NCI-H1092 (cell line): ENCODE measurements at places on chromosomes 5 and 9.

- no peak for DNase-seq
These were observed 21.5 kb upstream of the SEMA4D start for GRCh38 chr9:89519366-89519805.

DNA sequence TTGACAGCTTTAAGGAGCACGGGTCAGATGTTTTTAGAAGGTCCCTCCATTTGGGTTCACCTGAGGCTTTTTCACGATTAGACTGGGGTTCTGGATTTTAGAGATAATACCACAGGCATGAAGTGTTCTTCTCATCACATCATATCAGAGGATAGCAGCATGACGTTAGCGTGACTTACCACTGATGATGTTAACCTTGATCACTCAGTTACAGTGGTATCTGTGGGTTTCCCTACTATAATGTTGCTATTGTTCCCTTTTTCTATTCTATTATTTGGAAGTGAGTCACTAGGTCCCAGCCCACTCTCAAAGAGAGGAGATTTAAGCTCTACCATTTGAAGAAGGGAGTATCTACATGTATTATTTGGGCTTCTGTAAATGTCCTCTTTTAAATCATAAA is 300.0 kb downstream of the MAST4 start:
- DNase-seq: no peak

DNA sequence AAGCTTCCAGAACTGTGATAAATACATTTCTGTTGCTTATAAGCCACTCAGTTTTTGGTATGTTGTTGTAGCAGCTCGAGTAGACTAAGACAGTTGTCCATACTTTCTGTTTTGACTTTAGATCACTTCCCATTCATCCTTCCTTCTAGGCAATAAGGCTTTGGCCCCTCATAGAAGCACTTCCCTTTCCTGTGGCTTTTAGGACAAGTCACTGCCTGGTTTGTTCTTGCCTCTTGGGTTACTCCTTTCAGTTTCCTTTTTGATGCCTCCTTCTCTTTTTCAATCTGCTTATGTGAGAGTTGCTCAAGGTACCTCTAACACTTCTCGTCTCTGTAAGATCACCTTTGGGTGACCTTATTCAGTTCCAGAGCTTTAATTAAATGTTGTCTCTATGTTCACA is 72.4 kb upstream of the NTRK2 start:
- DNase-seq: no peak

DNA sequence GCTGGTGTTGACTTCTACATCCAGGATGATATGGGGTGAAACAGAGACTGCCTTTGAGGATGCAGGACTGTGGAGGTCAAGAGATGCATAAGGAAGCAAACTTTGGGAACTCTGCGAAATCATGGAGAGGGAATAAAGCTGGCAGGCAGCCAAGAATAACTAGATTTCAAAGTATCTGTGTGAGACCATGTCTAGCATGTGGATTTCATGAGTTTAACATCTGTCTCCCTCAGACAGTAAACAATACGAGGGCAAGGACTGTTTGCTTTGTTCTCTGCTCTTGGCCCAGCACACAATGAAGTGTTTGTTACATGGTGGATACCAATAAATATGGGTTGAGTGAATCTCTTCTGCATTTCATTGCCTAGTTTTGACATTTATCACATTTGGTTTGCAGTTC is 71.3 kb downstream of the RASEF start:
- DNase-seq: no peak

GRCh38 chr9:73444821-73445220 is 293.2 kb downstream of the ANXA1 start:
- no peak for DNase-seq

GRCh38 chr5:118844351-118844750 is 144.0 kb downstream of the DTWD2 start:
- no peak for DNase-seq

DNA sequence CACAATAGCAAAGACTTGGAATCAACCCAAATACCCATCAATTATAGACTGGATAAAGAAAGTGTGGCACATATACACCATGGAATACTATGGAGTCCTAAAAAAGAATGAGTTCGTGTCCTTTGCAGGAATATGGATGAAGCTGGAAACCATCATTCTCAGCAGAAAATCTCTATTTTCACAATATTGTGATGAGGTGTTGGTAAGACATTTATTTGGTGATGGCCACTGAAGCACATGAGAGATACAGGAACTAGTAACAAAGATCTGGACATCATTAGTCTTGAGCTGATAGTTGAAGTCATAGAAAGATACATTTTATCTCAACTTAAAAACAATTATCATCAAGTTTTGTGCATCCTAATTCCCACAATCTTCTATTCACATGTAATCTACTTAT is 70.6 kb downstream of the RAB3C start:
- no peak for DNase-seq
